ENCODE measurements at places on chromosomes 5 and 9. TPM values are rescaled to one million over a fixed set of nuclear protein-coding genes. Genes with fewer than 3 reads are reported as not detected.

GRCh38 chr5:6718718-6719117 lies 5.5 kb downstream of the TENT4A start:
- peaks cover 50% of the 10 kb centered on the region for H3K4me1 ChIP-seq
- H3K27me3 ChIP-seq: no peaks in the 10 kb centered on the region
- DNase-seq: no peak
- no peak overlapping the region for H3K27ac ChIP-seq

FBLL1 gene
- not detected for total RNA-seq

DNA sequence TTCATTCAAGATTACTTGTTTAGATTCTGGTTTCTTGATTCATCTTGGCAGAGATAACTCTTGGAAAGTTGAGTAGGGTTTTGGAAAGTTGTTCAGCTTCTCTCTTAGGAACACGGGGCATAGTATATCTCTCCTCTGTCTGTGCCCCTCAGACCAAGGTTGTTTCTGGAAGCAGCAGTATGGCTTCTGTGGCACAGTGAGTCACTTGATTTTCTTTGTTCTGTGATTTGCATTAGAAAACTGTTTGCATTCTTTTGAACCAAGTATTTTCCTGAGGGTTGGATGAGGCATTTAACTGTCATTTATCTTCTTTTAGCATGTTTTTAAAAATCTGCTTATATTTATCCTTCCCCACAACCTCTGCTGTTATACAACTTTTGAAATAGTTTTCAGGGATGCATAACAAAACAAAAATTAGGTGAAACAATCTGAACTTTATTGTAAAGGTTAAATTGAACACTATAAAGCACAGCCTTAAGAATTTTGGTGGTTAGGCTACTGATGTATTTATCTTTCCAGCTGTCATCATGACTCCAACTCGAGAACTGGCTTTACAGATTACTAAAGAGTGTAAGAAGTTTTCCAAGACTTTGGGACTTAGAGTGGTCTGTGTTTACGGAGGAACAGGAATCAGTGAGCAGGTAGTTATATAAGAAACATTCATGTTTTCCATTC lies 26.5 kb downstream of the DDX46 start:
- no peak overlapping the region for H3K27ac ChIP-seq
- peaks cover 100% of the 10 kb centered on the region for H3K36me3 ChIP-seq
- H3K27me3 ChIP-seq: no peaks in the 10 kb centered on the region
- DNase-seq: no peak
- H3K4me1 ChIP-seq: no peaks in the 10 kb centered on the region

- H3K27ac ChIP-seq: no peak overlapping the region
- no peaks in the 10 kb centered on the region for H3K27me3 ChIP-seq
- H3K4me3 ChIP-seq: no peak overlapping the region
These were observed 138.1 kb downstream of the ATPSCKMT start for GRCh38 chr5:10111571-10111970.

SLC25A48 gene
- total RNA-seq: not detected

DNA sequence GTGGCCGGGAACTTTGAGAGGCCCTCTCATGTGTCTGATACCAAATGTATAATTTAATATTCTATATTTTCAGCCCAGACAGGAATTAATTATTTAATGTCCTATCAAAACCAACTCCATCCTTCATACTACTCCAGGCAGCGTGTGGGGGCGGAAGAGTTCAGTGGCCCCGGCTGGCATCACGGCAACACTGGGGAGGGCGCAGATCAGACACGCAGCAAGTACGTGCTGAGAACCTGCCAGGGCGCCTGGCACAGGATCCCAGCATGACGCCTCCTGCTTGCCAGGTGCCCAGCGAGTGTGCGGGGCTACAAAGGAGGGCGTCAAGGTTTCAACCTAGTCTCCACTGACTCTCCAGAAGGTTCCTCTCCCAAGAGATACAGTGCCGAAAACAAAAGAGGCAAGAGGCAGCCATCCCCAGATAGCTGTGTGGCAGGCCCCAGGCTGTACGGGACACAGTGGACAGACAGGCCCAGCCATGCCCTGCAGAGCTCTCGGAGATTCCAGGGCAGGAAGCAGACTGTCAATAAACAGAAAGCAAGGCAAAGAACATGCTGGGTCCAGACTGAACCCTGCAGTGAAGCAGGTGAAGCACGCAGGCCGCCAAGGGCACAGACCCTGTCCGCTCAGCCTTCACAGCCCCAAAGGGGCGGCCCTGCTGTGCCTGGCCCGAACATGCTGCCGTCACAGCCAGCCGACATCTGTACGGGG lies 110.3 kb downstream of the VAV2 start:
- H3K4me3 ChIP-seq: no peak overlapping the region
- no peaks in the 10 kb centered on the region for H3K27me3 ChIP-seq
- no peaks in the 10 kb centered on the region for H3K4me1 ChIP-seq
- H3K27ac ChIP-seq: no peak overlapping the region
- no peak for DNase-seq

ARID3C gene
- total RNA-seq: not detected

PCDHB12 gene
- 1.8 TPM for total RNA-seq
